NCI-H1417 (cell line): ENCODE measurements at places on chromosomes 3 and 15.

GRCh38 chr3:7667774-7668173 lies 806.9 kb downstream of the GRM7 start:
- DNase-seq, result no peak

GRCh38 chr3:119579366-119580066 lies at the start of gene ADPRH:
Gene ADPRH, plus strand, starts transcription at chr3:119579492. Its CDS starts 2,678 bp downstream, at chr3:119582170.
- peak; percentile 46 for DNase-seq

GRCh38 chr3:125967156-125967555 lies 1.8 kb upstream of the ROPN1B start:
- DNase-seq, result peak; percentile 6

DNA sequence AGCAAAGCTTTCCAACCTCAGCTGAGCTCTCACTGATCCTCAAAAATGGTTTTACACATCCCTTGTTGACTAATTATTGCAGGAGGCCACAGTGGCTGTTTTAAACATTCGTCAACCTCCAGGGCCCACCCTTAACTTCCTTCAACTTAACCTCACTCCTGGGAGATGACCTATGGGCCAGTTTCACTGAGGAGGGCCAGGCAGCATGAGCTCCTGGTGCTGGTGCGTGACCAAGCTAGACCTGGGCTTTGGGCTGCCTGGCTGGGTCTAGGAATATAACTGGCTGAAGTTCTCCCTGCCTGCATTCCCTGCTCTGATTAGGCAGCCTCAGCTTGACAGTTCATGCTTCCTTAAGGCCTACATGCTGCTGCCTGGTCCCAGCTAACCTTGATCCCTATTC lies 273.7 kb upstream of the ATP11B start:
- no peak for DNase-seq

DNA sequence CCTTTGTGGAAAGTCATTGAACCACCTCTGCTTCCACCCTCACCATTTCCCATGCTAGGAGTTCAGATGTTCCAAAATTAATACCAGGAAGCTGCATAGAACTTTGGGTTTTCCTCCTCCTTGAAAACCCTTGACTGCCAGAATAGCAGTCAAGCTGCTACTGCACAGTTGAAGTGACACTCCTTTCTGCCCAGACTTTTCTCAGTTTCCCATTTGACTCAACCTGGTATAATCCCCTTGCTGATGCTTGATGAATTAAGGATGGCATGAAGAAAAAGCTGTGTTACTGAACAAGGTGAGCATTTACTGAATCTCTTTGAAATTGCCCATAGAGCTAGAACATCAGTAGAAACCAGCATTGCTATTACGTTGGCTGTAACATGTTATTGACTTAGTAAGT lies 286.0 kb downstream of the EDEM1 start:
- no peak for DNase-seq

DNA sequence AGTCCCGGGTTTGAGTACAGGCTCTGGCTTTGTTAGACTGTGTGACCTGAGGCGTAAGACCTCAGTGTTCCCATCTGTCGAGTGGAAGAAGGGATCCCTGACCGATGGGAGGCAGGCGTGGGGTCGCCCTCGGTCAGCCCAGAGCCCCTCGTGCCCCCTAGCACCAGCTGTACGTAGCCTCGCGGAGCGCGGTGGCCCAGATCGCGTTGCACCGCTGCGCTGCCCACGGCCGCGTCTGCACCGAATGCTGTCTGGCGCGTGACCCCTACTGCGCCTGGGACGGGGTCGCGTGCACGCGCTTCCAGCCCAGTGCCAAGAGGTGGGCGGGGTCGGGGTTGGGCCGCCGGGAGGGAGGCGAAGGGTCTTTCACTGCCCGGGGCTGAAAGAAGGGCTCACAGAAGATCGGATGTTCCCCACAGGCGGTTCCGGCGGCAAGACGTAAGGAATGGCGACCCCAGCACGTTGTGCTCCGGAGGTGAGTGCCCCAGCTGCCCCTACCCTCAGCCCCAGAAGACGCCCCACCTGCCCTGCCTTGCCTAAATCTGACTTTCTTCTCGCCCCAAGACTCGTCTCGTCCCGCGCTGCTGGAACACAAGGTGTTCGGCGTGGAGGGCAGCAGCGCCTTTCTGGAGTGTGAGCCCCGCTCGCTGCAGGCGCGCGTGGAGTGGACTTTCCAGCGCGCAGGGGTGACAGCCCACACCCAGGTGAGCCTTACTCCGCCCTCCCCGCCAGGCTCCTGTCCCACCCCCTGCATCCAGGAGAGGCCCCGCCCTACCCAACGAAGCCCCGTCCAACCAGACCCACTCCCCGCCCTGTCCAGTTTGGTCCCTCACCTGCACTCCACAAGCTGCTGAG lies 3.5 kb upstream of the LSMEM2 start:
- DNase-seq, result no peak

DNA sequence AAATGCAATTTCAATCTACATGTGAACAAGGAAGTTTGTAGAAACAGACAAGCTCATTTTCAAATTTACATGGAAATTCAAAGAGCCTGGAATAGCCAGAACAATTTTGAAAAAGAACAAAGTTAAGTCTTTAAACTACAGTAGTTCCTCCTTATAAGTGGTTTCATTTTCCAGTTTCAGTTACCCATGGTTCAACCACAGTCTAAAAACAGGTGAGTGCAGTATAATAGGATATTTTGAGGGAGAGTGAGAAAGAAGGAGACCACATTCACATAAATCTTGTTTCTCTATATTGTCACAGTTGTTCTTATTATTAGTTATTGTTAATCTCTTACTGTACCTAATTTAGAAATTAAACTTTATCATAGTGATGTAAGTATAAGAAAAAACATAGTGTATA lies 45.8 kb upstream of the FOXB1 start:
- no peak for DNase-seq
